Neural progenitor cell (in vitro differentiated cells): ENCODE measurements at places on chromosomes 11 and 22.
A peak's percentile ranks its signal among the peaks of the same experiment; 100 is the strongest.

DNA sequence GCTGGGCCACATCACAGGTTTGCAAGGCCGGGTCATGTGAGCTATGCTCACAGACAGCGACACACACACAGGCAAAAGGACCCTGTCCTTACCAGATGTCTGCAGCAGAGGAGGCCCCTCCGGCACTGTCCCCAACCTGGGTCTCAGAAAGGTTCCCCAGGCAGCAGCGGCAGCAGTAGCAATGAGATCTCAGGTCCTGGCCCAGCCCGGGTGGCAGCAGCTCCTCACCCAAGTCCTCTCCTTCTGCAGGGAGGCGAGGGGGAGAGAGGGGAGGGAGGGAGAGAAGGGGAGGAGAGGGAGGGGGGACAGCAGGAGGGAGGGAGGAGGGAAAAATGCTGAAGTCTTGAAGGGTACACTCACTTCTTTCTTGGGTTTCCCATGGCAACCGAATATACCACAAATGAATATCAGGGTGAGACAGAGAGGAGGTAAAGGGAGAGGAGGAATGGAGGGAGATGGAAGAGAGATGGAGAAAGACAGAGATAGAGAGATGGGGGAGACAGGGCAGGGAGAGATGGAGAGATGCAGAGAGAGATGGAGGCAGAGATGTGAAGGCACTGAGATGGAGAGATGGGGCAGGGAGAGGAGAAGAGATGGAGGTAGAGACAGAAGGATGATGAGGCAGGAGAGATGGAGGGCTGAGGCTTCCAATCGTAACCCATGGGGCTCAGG is 9.5 kb downstream of the ELFN2 start:
- no peak for DNase-seq

DNA sequence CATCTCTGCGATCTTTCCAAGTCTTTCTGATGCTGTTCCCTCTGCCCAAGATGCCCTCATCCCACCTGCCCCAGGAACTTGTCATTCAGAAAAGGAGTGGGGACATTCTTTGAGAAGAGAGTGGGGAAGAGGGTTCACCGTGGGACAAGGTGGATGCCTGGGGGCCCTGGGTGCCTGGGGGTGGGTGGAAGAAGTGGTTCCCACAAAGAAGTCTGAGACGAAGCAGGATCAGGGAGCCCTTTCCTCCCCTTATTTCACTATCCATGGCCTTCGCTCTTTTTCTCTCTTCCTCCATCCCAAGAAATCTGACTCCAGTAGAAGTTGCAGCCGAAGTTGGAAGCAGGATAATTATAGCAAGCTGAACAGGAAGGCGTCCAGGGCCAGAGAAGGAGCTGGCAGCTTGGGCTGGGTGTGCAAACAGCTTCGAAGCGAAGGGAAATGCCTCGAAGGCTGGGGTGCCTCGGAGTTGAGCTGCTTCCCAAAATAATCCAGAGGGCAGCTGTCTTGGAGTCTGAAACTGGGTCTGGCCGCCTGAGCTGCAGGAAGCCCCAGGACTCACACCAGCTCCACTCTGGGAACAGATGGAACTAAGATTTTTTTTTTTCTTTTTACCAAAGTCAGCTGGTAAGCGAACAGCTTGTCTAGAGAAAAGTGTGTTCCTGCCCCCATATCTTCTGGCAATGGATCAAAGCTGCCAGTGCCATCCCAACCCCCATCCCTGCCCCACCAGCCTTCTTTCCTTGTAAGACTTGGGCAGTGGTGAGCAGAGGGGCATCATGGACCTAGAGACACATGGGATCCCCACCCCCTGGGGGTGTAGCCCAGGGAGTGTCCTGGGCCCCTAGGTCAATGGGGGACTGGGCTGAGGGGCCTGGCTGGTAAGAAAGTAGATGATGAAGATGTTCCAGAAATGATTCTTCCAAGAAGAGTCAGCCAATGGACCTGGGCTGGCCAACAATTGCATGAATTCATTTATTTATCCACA is 31.5 kb downstream of the PARVG start:
- DNase-seq: no peak

- no peak for DNase-seq
These were observed 23.1 kb downstream of the MRGPRG start for GRCh38 chr11:3195251-3196160.

DNA sequence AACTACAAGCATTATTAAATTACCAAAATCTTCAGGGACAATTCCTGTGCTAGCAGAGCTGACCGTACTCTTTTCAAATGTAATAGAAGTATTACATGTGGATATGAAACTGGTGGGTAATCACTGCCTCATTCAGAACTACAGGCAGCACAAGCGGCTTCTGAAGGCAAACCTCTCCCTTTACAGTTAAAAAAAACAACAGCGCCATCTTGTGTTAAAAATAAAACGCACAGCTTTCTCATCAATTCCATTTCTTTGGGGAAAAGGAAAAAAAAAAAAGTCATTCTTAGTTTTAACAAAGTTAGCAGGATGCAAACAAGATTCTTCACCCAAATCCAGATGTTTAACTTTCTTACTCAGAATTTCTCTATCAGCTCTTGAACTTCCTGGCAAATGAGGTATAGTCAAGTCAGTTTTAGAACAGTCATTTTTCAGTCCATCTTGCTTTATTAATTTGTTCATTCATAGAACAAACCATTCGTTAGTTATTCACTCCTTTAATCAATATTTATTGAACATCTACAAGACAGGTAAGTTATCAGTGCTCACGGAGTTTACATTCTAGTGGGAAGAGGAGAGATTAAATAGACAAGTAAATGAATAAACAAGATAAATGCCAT is 331.8 kb upstream of the MPPED2 start:
- peak; percentile 75 for DNase-seq

GRCh38 chr11:43934601-43935423 is 7.6 kb upstream of the C11orf96 start:
- no peak for DNase-seq

DNA sequence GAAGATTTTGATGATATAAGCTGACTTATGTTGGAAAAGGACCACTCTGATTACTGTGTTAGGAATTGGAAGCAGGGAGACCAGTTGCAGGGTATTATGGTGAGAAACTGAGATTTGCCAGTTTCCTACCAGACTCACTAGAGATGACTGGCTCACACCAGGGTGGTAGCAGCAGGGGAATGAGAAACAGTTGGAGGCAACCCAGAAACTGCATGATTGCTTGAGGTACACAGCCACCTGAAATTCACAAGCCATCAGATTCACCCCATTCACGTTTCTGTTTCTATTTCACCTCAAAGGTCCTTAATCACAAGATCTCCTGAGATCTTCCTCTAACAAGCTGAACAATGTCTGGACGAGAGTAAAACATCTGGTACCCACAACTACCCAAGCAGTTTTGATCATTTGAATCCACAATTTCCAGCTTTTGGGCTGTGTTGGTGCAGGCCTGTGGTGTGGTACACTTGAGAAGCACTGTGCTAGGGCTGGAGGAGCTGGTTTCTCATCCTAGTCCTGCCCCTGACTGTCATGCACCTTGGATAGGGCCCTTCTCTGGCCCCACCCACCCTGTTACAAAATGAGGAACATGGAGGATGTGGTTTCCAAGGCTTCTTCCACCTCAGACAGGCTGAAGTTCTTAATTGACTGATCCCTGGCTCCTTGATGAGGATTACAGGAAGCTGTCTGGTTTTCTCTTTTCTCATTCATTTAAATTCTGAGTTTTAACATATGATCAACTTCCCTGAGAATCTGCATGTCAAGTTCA is 233.4 kb downstream of the INSC start:
- no peak for DNase-seq

DNA sequence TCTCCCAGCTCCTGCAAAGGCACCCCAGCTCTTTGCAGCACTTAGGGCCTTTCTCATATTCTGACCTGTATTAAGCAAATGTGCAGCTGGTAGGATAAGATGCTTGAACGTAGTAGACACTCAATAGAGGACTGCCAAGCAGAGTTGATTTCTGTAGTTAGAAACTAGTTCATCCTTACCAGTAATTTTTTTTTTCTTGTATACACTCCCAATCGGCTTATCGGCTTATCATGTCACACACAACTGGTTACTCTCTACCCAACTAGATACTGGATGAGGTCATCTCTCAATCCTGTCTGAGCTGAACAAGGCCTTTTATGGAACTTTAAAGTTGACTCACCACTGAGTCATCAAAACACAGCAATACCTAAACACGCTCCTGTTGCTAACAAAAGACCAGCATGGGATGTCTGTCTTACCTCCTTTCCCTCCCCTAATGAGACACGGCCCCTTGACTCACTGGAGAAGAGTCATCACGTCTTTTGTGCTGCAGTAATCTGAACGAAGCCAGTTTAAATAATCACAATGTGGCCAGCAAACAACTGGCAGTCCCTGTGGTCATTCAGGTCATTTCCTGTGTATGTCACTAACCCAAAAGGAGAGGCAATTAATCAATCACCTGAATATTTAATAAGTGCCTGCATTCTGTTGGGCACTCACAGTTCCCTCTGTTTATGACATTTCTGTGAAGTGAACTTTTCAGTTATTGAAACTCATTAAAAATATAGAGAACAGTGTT is 7.5 kb upstream of the WEE1 start:
- DNase-seq: peak; percentile 90

- DNase-seq: no peak
These were observed 16.0 kb downstream of the CSTPP1 start for GRCh38 chr11:46952553-46952952.

- DNase-seq: no peak
These were observed 308.0 kb downstream of the SWAP70 start for GRCh38 chr11:9971894-9972293.

DNA sequence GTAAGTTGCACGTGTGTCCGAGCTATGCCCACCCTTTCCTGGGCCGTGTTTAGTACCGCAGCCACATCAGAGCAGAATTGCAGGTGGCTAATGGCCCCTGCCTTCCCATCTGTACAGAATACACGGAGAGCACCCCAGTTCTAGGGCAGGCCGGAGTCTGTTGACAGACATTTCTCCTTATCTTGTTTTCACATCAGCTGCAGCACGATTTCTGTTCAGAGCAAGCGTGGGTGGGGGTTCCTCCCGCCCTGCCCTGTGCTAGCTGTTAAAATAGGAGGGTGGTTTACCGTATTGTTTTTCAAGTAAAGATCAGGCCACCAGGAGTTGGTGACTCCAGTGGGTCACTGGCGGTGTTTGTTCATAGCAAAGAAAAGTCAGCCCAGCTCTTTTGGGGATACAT is 41.1 kb downstream of the UBASH3B start:
- no peak for DNase-seq

- no peak for DNase-seq
These were observed at the start of gene APOL4 for GRCh38 chr22:36201630-36202319. APOL4 (minus strand) TSS chr22:36201809; CDS start chr22:36201734, 75 bp downstream.

DNA sequence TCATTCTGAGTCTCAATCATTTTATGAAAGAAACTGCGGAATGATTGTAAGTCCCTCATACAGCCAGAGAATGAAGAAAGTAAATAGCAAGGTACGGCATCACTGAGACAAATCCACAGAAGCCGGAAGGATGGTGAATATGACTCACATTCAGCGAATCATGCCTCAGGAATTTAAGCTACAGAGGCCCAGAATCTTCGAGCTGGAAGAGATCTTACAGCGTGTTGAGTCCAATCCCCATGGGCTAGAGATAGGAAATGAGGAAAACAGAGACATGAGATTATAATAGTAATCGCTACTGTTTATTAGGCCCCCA is 173.2 kb downstream of the KIF18A start:
- no peak for DNase-seq

DNA sequence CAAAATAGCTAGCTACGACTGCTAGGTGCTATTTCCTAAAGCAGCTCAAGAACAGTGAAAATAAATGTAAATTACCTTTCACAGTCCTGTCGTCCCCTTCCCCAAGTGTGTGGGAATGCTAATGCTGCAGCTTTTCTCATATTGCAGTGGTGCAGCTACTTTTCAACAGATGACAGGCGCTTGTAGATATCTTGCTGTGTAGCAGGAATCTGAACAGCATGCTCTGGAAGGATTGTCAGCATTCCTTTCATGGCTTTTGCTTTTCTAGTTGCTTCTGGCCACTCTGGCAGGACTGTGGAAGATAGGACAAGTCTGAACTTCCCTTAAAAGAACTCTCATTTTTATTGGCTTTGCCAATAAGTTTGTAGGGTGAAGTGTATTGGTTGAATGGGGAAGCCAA is 18.8 kb downstream of the FAR1 start:
- DNase-seq: no peak

DNA sequence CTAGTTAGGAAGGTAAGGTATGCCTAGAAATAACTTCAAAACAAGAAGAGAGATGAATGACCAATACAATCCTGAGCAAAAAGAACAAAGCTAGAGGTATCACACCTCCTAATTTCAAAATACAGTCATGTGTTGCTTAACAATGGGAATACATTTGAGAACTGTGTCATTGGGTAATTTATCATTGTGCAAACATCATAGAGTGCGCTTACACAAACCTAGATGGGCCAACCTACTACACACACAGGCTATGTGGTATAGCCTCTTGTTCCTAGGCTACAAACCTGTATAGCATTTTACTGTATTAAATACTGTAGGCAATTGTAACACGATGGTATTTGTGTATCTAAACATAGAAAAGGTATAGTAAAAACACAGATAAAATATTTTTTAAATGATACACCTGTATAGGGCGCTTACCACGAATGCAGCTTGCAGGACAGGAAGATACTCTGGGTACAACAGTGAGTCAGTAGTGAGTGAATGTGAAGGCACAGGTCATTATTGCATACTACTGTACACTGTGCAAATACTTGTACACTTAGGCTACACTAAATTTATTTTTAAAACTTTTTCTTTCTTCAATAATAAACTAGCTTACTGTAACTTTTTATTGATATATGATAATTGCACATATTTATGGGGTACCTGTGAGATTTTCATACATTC is 48.2 kb downstream of the STK33 start:
- no peak for DNase-seq

- no peak for DNase-seq
These were observed 21.1 kb downstream of the SIK3 start for GRCh38 chr11:117076941-117077691.

GRCh38 chr22:36918586-36919284 is 5.3 kb downstream of the CSF2RB start:
- no peak for DNase-seq

DNA sequence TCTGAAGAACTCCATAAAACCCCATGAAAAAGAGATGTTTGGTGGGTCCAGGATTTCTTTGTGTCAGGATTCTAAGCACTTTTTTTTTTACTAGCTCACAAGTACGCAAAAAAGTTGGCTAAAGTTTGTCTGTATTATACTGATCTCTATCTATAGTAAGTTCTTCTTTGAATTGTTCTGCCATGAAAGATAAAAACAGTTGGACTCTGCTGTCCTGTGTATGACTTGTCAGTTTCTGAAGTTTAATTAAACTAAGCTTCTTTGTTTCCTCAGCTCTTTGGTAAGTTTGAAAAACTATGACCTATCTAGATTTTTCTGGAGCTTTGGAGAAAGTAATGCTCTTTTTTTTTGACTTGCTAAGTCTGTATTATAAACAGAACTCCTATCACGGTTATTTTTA is 812.2 kb upstream of the LUZP2 start:
- no peak for DNase-seq
